Stimulated activated CD8-positive, alpha-beta memory T cell treated with anti-CD3 and anti-CD28 coated beads, Interleukin-12 subunit alpha, Interleukin-12 subunit beta, amount 100 ng/mL, for 4 hours (primary cell): ENCODE measurements at places on chromosomes 11 and 22.

DNA sequence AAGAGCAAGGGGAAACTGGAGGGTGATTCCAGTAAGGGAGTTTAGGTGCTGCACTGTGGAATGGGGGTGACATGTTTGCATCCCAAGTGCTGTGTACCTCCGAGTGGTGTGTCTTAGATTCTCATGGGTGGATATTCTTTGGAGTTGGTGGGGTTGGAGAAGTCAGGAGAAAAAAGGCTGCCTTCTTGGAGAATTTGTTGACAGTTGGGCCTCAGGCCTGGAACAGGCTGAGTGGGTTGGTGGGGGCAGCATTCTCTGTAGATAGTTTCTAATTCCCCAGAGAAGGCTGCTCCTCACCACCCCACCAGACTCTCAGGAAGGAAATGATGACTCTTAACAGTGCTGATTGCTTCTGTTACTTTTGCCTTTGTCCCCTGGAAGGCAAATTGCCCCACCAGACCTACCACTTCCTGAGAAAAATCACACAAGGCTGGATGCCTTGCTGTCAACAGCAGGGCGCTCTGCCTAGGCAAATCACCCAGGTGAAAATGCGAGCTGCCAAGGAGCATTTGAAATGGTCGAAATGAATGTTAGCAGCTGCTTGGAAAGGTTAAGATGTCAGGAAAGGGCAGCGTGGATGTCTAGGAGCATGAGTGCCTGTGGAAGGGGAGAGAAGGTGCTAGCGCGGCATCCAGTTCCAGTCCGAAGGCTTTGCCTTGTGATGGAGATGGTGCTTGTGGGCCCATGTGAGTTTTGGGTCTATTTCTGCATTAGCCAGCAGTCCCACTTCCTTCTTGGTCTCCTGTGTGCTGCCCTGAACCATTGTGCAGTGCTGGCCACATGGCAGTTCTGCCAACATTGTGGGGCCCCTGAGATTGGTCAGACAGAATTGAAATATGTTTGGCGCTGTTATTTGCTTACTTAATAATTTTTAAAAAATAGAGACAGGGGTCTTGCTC lies 29.7 kb upstream of the SORL1-AS1 start:
- DNase-seq: peak; percentile 46

DNA sequence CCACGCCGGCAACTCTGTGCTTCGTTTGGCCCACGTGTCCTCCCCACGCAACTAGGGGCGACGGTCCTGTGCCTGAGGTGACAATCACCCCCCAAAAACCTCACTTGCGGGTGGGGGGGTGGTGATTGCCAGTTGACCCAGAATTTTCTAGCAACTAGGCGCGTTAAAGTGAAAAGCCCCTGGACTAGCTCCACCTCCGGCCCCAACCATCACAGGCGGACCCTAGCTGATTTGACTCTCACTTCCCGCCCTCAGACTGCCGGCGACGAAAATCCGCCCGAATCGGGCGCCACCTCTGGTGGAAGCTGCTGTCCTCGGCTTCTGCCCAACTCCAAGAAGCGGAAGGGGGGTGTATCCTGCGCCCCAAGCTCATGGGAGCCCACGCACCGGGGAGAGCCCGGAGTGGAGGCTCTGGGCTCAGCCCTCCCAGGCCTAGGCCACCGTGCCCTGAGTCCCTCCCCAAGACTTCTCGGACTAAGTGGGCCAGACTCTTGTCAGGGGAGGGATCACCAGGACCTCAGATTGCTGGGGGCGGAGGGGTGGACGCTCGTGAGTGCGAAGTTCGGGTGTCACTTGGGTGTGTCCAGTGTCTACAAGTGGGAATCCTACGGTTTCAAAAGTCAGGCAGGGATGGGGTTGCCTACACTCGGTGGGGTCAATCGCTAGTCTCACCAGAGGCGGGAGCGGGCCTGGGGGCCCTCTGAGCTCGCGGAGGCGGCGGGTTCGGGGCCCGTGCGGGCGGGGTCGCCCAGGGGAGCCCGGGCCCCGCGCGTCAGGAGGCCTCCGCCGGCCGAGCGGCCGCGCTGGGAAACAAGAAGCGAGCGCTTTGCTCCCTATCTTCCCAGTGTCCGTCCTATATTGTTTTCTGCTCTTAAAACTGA lies 12.3 kb downstream of the PAX6 start:
- DNase-seq: no peak

GRCh38 chr22:45678961-45679912 lies 7.6 kb downstream of the ATXN10 start:
- no peak for DNase-seq

- no peak for DNase-seq
Measured at GRCh38 chr22:30183861-30184278, 62.7 kb downstream of the LIF start.

GRCh38 chr11:65592858-65593517 lies 2.6 kb downstream of the KCNK7 start:
- DNase-seq: no peak

DNA sequence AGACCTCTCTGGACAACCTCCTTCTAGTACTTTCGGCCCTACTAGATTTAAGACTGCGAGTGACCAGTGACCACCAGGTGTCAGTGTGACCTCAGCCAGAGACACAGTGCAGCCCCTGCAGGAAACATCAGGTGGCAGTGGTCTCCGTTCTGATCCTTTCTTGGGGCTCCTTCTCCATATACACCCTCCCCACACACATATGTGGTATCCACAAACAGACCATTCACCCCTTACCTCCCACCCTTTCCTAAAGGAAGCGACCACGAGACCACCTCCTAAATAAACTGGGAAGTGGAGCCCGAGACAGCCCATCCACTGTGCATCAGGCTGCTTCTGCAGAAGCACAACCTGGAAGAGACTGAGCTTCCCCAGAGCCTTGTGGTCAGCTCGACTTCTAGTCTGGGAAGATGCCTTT lies 38.5 kb upstream of the CYP2D6 start:
- peak; percentile 34 for DNase-seq

DNA sequence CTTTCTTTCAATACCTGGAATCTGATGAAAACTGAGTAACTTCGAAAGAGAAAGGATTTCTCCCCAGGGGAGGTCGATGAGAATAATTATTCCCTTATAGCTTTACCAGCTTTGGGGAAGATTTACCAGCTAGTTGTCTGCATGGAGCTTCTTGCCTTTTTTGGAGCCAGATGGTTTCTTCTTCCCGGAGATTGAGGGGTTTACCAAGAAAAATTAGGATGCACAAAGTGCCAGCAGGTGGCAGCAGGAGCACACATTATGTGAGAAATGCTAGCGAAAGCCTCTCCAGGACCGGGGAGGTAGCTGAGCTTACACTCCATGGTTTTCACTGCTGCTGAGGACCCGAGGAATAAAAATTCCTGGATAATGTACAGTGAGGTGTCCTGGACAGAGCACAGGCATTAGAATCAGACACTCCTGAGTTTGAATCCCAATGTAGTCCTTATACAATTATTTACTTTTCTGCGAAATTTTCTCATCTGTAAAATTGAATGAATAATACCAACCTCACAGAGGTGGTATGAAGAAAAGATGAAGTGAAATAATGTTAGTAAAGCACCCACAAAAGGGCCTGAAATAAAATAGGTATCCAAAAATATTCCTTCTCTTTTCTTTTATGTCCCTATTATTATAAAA lies 46.0 kb upstream of the PARVA start:
- DNase-seq: peak; percentile 10

DNA sequence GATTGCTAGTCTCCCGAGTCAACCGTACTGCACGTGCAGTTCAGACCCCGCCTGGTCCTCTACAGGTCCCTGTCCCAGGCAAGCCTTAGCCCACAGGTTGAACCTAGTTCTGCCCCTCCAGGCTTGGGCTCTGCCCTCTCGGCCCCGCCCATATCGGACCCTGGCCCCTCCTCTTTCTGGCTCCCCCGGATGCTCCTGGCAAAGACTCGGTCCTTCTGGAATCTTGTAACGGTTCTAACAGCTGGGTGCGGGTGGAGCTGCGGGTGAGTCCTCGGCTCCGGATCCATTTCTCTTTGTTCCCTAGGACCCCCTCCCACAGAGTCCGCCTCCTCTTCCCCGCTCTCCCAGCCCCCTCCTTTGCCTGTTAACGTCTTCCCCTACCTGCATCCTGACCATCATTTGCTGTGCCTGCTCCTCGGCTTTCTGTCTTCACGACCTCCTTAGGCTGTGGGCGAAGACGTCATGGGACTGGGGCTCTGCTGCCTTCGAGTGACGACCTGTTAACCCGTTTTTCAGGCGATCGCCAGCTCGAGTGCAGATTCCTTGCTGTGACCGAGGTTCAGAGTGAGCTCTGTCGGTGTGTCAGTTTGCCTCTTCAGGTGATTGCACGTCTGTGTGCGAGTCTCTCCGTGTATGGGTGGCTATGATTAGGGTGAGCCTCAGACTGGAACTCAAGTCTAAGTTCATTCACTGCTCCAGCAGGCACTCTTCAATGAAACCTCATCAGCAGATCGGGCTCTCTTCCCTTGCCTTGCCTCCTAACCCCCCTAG lies at the start of gene DNHD1:
Gene DNHD1, plus strand, starts transcription at position 212 of the 771 bp plus-strand sequence. CDS start 936 bp downstream, outside the sequence.
- DNase-seq: no peak

GRCh38 chr22:36442506-36443197 lies 38.8 kb downstream of the TXN2 start:
- no peak for DNase-seq

GRCh38 chr11:115903179-115903578 lies 399.0 kb upstream of the CADM1 start:
- DNase-seq: no peak

DNA sequence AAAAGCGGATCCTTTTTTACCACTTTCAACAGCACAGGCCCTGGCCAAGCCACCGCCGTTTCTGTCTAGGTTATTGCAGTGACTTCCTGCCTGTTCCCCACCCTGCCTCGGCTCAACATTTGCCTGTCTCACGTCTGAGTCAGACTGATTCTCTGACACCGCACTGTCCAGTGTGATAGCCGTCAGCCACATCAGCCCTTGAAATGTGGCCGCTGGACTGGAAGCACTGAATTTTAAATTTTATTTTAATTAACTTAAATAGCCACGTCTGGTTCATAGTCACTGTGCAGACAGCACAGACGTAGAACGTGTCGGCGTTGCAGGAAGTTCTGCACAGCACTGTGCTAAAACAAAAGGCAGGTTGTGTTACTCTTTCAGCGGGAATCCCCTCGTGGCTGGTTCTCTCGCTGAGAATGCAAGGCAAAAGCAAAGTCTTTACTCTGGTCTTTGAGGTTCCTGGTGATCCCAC lies 56.3 kb upstream of the ADSL start:
- peak; percentile 36 for DNase-seq

DNA sequence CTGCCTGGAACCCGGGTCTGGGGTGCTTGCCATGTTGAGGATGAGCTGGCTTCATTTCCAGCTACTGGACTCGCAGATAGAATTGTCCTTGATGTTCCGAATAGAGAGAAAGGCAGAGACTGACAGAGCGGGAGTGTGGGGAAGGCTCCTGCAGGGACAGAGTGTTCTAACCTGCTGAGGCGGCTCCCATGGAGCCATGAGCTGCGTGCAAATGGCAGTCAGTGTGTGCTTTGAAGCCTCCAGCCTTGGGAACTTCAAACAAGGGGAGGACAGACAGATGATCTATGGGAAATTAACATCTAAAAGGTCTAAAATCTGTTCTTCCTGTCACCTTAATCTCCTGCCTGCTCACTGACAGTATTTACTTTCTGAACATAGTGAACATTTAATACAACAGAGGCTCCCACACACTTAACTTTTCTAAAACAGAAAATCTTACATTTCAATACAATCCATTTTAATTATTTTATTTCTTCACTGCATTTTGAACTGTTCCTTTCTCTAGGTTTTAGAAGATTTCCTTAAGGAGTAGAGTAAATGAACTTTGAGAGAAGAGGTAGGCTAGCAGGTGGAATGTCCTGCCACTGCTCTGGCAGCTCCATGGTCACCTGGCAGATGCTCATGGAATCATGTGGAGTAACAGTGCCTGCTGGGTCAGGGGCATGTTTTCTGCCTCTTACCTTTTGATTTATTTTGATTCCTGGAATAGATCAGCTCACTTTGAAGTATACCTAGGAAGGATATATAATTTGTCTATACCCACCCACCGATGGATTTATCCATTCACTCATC lies 481.7 kb downstream of the NTM start:
- no peak for DNase-seq

DNA sequence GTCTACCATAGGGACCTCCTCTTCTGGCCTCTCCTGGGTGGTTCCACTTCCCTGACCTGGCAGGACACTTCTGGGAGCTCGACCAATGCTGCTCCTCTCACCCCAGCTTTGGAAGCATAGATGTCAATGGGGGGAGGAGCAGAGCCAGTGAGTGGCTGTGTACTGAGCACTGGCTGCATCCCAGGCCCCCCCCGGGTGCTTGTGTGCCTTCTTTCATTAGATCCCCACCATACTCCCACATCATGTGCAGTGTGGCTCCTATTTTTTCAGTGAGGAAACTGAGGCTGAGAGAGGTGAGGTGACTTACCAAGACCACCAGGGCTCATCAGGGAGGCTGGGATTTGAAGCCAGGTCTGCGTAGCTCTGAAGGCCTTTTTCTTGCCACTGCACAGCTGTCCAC lies 44.3 kb downstream of the LRRC32 start:
- DNase-seq: no peak

- DNase-seq: no peak
Measured at GRCh38 chr11:12981676-12982522, 27.2 kb upstream of the RASSF10 start.

DNA sequence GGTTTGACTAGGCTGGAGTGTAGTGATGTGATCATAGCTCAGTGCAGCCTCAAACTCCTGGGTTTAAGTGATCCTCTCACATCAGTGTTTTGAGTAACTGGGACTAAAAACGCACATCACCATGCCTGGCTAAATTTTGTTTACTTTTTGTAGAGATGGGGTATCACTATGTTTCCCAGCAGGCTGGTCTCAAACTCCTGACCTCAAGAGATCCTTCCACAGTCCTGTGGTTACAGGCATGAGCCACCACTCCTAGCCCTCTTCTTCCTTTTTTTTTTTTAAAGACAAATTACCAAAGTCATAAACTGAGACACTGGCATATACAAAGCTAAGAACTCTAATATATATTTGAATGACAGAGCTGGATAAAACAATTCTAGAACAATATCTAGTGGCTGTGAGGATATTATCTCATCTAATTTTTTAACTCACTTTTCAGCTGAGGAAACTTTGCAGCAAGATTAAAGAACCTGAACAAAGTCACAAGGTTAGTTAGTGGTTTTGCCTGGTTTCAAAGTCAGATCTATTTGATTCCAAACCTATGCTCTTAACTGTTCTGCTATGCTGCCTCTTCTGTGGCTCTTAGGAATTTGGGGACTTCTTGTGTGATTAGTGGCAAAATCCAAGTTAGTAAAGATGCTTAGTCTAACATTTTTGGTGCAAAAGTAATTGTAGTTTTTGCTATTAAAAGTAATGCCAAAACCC lies 95.3 kb upstream of the RAG2 start:
- DNase-seq: no peak

GRCh38 chr11:68780829-68781228 lies 29.5 kb upstream of the TESMIN start:
- DNase-seq: no peak

DNA sequence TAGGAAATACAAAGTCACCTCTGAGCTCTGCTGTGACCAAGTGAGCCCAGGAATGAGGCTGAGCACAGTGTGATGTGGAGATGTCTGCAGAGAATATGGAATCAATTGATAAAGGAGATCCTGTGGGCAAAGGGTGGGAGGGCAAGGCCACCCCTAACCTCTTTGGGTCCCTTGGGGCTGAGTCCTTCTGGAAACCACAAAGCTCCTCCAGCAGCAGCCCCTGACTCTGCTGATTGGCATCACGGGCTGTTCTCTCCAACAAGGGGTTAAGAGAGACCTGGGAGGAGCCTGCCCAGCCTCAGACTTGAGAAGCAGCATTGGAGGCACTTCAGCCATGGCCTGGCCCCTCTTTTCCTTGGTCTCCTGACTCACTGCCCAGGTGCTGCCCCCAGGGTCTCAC lies 49.7 kb downstream of the GGTLC2 start:
- no peak for DNase-seq
